ENCODE measurements at places on chromosomes 7 and 10.

DNA sequence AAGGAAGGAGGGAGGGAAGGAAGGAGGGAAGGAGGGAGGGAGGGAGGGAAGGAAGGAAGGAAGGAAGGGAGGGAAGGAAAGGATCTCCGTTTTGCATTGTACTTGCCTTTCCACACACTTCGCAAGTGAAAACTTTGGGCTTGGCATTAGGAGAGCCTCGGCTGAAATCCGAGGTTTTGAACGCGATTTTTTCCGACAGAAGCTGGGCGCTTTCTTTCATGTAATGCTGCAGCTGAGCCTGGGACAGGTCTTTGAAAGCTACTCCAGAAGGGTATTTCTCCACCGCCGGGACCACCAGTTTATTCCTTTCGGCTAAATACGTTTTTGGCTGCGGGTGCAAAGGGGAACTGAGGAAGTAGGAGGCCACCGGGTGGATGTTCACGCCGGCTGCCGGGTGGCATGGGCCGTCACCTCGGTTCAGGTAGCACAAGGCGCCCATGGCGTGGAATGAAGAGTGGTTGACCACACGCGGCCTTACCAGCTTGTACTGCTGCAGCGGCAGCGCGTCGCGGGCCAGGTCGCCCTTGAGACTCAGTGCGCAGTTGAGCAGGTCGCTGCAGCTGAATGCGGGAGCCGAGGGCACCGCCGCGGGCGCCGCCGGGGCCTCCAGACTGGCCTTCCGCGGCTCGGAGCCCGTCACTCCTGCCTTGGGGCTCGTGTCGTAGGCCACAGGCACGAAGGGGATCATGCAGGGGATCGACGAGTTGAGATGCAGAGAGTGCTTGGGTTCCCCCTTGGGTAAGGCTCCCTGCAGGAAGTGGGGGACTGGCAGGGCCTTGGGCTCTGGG, 825 bp downstream of the FEZF1 start:
- no peak for DNase-seq

DNA sequence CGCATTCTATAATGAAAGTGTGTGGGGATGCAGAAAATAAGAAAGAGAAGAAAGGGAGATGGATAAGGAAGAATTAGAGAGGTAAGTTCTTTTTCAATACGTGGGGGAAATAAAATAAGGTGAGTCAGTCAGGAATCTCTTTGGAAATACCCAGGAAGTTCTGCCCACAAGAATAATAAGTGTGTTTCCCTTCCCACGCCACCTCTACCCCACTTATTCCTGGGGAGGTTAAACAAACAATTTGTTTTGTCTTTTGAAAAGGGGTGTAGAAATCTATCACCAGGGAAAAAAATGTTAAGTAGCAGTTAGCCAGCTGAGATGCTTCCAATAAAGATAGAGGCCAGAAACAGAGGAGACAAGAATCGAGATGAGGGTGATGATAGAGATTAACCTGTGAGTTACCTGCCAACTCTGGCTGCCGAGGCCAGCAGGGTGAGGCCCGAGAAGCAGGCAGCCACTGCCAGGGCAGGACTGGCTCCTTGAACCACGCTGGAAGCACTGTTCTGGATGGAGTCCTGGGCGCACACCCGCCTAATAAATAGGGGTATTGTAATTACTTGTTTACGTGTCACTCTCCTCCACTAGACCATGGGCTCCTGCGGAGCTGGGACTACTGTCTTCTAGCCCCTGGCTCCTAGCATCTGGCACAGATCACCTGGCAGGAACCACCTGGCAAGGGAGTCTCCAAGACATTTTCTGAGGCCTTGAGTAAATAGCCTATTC, 191.3 kb downstream of the FGFR2 start:
- DNase-seq, result no peak

DNA sequence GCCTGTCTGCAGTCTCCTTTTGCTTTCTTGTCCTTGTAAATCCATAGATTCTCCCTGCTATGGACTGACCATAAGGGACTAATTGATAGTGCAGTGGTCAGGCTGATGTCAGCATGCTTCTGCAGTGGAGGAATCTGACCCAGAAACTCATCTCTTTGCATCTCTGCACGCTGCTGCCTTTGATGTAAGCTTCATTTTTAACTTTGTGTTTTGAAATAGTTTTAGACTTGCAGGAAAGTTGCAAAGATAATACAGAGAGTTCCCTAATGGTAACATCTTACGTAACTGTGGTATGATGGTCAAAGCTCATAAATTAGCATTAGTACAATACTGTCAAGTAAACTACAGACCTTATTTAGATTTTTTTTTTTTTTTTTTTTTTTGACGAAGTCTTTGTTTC, 89.6 kb downstream of the GALNT17 start:
- DNase-seq, result no peak

- DNase-seq, result no peak
Measured at GRCh38 chr7:48390388-48391327, 219.4 kb downstream of the ABCA13 start.

- DNase-seq, result no peak
Measured at GRCh38 chr7:2870471-2870931, 26.4 kb upstream of the GNA12 start.

Data from stimulated activated CD4-positive, alpha-beta T cell treated with anti-CD3 and anti-CD28 coated beads, Interleukin-15, amount 100 ng/mL, for 1 hour (primary cell).